ENCODE measurements at places on chromosomes 5 and 9.

DNA sequence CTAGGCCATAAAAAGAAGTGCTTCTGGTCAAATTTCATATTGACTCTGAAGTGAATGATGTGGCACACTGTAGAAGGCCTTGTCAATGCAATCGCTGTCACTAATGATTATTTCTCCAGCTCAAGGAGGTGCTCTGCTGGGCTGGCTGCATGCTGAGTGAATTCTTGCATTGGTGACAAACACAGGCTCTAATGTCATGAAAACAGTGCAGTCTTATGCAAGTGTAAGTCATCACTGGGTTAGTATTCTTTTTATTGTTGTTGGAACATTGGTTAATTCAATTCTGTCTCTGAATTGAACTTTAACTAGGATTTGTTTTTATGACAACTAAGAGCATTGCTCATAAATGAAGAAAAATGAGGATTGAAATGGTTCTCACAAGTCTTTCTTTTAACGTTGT is 57.3 kb upstream of the CD180 start:
- DNase-seq, result no peak

DNA sequence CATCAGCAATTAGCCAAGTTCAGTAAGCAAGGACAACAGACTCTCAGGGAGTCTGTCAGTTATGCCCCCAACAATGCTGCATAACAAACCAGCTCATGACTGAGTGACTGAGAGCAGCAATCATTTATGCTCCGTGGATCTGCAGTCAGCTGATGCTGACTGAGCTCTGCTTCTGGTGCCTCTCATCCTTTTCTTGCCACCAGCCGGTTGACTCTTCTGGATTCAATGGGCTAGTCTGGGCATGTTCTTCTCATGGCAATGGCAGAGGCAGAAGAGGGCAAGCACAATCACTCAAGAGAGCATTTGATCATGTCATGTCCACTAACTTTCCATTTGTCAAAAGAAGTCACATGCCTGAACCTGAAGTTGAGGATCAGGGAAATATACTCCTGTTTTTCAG is 157.0 kb upstream of the NTRK2 start:
- no peak for DNase-seq

- DNase-seq, result no peak
Measured at GRCh38 chr5:2201832-2202231, 319.1 kb upstream of the IRX4 start.

DNA sequence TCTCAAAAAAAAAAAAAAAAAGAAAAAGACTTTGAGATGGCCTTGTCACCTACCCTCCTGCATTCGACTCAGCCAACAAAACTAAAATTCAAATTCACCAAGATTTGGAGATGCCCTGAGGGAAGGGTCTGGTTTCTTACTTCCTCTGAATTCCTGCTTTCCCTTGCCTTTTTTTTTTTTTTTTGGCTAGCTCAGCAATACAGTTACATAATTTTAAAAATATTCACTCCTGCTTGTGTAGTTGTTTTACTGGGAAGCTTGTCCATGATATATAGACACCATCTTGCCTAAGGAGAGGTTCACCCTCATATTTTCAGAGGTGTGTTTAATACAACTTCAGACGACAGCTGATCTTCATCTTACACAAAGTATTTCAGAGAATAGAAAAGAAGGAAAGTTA is 21.3 kb upstream of the SERINC5 start:
- DNase-seq, result no peak

DNA sequence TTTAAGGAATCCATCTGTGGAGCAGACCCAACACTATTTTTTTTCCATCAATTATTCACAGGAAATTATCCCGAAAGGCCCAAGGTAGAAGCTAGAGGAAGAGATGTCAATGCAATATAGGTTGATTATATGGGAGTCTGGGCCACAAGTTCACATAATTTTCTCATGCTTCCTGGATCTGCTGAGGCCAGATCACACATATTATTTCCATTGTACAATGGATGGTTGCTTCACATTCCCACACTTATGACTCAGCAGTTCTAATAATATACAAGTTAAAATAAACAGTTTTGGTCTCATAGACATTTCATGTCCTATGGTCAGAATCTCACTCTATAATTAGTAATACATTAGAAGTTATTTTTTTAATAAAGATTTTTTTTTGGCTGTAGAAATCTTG is 66.0 kb upstream of the PTPRD start:
- no peak for DNase-seq

- DNase-seq, result no peak
Measured at GRCh38 chr9:81597419-81598122, 91.8 kb downstream of the TLE1 start.

DNA sequence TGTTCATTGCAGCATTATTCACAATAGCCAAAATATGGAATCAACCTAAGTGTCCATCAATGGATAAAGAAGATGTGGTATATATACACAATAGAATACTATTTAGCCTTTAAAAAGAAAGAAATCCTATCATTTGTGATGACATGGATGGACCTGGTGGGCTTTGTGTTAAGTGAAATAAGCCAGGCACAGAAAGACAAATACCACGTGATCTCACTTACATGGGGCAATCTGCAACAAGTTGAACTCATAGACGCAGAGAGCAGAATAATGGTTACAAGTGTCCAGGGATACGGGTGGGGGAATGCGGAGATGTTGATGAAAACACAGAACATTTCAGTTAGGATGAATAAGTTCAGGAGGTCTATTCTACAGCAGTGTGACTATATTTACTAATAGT is 66.4 kb upstream of the ALDH1B1 start:
- no peak for DNase-seq

Measured in GF-D8 (cell line).